ENCODE measurements at places on chromosomes 3 and 15.

- no peak overlapping the region for H3K27ac ChIP-seq
- no peak for DNase-seq
- H3K4me3 ChIP-seq = no peak overlapping the region
- no peaks in the 10 kb centered on the region for H3K36me3 ChIP-seq
- H3K4me1 ChIP-seq = no peaks in the 10 kb centered on the region
These were observed 2.3 kb downstream of the SHOX2 start for GRCh38 chr3:158103887-158104327.

DNA sequence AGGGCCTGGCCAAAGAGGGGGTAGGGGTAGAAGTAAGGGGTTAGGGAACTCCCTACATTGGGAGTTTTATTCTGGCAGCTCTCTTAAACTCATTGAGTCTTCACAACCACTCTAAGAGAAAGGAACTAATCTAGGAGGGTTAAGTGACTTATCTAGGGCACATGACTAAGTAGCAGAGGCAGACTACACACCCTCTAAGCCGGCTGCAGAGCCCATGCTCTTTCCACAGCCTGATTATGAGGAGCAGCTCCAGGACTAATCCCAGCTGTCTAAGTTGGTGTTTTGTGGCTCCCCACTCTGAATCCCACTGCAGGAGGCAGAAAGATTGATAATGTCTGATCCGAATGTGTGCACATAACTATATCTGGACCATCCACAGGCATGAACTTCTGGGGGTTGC lies 374.6 kb downstream of the EPHB1 start:
- H3K4me3 ChIP-seq = no peak overlapping the region
- H3K27me3 ChIP-seq = no peaks in the 10 kb centered on the region
- no peak overlapping the region for H3K27ac ChIP-seq

GRCh38 chr15:87293031-87293430 lies 963.5 kb downstream of the NTRK3 start:
- no peak overlapping the region for H3K4me3 ChIP-seq
- H3K4me1 ChIP-seq = no peaks in the 10 kb centered on the region
- no peak for DNase-seq

GRCh38 chr15:36769098-36769497 lies 189.7 kb downstream of the CDIN1 start:
- H3K27me3 ChIP-seq = no peaks in the 10 kb centered on the region
- H3K4me3 ChIP-seq = no peak overlapping the region
- H3K27ac ChIP-seq = no peak overlapping the region
- no peaks in the 10 kb centered on the region for H3K4me1 ChIP-seq

DNA sequence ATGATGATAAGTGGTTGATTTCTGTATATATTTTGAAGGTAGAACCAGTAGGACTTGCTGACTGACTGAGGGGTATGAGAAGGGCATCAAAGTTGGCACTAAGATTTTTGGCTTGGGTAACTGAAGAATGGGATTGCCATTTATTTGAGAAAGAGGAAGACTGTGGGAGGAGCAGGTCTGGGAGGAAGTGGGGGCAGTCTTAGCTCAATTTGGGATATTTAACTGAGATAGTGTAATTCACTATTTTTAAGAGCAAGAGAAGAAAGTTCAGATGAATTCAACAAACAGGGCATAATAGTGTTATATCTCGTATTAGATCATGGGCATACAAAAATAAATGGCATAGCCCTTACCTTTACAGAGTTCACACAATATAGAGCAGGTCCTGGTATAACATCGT lies 1.7 kb downstream of the BUB1B start:
- no peak overlapping the region for H3K27ac ChIP-seq
- no peaks in the 10 kb centered on the region for H3K27me3 ChIP-seq
- H3K36me3 ChIP-seq = no peaks in the 10 kb centered on the region

GRCh38 chr15:96268442-96269204 lies 61.9 kb upstream of the NR2F2 start:
- H3K27me3 ChIP-seq = no peaks in the 10 kb centered on the region
- DNase-seq = no peak
- H3K4me3 ChIP-seq = no peak overlapping the region
- H3K4me1 ChIP-seq = no peaks in the 10 kb centered on the region

DNA sequence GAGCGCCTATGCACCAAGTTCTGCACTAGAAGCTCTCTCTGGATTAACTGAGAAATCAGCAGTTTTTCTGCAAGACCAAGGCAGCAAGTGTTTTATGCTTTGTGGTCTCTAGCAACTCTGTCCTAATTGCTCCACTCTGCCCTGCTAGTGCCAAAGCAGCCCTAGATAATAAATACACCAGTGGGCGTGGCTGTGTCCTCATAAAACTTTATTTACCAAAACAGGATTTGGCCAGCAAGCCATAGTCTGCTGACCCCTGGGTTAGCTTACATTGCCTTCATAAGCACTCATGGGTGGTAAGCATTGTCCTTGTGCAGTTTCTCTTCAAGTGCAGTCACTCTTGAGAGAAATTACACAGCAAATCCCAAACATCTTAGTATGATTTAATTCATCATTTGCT lies 30.7 kb upstream of the SLC24A5 start:
- no peak overlapping the region for H3K27ac ChIP-seq
- H3K36me3 ChIP-seq = no peaks in the 10 kb centered on the region
- no peaks in the 10 kb centered on the region for H3K4me1 ChIP-seq
- DNase-seq = no peak
- no peaks in the 10 kb centered on the region for H3K27me3 ChIP-seq
- H3K4me3 ChIP-seq = no peak overlapping the region

- H3K27me3 ChIP-seq = no peaks in the 10 kb centered on the region
- no peak for DNase-seq
- no peak overlapping the region for H3K4me3 ChIP-seq
- H3K36me3 ChIP-seq = peaks cover 15% of the 10 kb centered on the region
- H3K4me1 ChIP-seq = no peaks in the 10 kb centered on the region
These were observed 7.5 kb downstream of the CDAN1 start for GRCh38 chr15:42729409-42729808.

GRCh38 chr3:16388850-16389441 lies 123.9 kb downstream of the OXNAD1 start:
- no peaks in the 10 kb centered on the region for H3K36me3 ChIP-seq
- no peak overlapping the region for H3K27ac ChIP-seq
- no peaks in the 10 kb centered on the region for H3K4me1 ChIP-seq
- H3K4me3 ChIP-seq = no peak overlapping the region
- H3K27me3 ChIP-seq = no peaks in the 10 kb centered on the region
- DNase-seq = no peak

GRCh38 chr3:13424141-13424844 lies 4.2 kb upstream of the NUP210 start:
- H3K36me3 ChIP-seq = no peaks in the 10 kb centered on the region
- no peaks in the 10 kb centered on the region for H3K27me3 ChIP-seq
- H3K4me1 ChIP-seq = peaks cover 2% of the 10 kb centered on the region
- no peak for DNase-seq
- no peak overlapping the region for H3K4me3 ChIP-seq

DNA sequence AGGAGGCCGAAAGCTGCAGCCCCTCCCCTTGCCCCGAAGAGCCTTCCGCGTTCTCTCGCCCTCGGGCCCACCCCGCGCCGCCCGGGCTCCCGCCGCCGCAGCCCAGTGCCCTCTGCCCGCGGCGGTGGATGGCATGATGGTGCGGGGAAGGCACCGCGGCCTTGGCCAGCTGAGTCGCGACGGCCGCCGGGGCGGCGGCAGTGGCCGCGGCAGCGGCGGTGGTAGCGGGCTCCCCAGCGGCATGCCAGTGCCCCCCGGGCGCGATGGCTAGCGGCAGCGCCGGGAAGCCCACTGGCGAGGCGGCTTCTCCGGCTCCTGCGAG lies 1.2 kb downstream of the TLNRD1 start:
- peak overlapping the region; percentile 98 for H3K27ac ChIP-seq
- peaks cover 3% of the 10 kb centered on the region for H3K4me1 ChIP-seq

DNA sequence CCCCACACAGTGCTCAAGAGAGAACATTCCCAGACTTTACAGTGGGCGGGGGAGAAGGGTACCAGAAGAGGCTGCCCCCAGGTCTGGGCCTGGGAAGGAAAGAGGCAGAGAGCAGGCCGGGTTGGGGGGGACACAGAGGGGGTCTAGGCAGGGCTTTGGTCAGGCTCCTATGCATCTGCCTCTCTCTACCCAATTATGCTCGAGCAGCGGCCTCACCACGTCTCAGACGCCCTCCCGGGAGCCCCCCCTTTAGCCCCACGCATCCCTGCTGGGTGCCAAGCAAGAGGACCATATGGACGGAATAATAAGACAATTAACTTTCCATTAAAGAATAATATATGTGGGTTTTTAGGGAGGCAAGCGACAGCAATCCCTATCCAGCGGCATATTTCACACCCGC lies 32.8 kb downstream of the CACNA2D2 start:
- H3K4me1 ChIP-seq = no peaks in the 10 kb centered on the region
- no peak for DNase-seq
- no peaks in the 10 kb centered on the region for H3K36me3 ChIP-seq
- H3K27ac ChIP-seq = no peak overlapping the region
- no peaks in the 10 kb centered on the region for H3K27me3 ChIP-seq
- H3K4me3 ChIP-seq = no peak overlapping the region

DNA sequence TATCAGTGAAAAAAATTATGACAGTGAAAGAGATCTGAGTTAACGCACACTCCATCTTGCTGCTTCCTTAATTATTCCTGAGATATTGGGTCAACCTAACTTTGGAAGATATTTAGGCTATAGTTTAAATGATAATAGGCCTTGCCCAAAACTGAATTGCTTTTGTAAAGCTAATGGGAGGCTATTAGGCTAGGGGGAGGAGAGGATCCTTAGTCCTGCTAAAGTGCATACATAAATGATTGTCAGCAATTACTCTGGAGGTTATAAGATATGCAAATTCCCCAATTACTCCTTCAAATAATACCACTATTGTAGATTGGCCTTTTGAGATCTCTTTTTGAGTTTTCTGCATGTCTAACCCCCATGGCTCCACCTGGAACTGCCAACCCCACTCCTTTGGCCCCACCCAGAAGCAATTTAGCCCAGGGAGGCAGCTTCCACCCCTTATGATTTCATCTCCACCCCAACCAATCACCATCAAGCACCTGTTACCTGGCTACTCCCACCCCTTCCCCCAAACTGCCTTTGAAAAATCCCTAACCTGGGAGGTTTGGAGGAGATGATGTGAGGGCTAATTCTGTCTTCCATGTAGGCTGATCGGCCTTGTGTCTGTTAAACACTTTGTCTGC lies 509.3 kb upstream of the TGFBR2 start:
- no peaks in the 10 kb centered on the region for H3K36me3 ChIP-seq
- no peak overlapping the region for H3K27ac ChIP-seq
- DNase-seq = no peak
- H3K4me1 ChIP-seq = no peaks in the 10 kb centered on the region
- H3K4me3 ChIP-seq = no peak overlapping the region
- H3K27me3 ChIP-seq = no peaks in the 10 kb centered on the region

DNA sequence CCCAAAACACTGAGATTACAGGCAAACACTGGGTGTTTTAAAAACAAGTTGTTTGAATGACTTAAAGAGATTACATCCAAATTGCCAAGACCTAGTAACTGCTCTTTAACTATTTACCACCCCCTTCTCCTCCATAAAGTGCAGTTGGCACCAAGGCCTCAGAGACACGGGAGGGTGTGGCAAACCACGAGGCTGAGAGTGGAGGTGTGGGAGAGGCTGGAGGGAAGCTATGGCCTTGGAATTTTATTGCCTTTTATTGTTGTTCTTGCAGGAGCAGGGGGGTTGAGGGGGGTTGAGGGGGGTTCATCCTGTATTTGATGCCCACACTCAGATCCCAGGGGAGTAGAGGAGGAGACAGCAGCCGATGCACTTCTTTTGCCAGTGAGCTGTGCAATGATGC lies 75.9 kb upstream of the CTDSPL start:
- no peaks in the 10 kb centered on the region for H3K27me3 ChIP-seq
- H3K27ac ChIP-seq = no peak overlapping the region
- H3K4me1 ChIP-seq = no peaks in the 10 kb centered on the region
- no peak for DNase-seq
- H3K4me3 ChIP-seq = no peak overlapping the region

DNA sequence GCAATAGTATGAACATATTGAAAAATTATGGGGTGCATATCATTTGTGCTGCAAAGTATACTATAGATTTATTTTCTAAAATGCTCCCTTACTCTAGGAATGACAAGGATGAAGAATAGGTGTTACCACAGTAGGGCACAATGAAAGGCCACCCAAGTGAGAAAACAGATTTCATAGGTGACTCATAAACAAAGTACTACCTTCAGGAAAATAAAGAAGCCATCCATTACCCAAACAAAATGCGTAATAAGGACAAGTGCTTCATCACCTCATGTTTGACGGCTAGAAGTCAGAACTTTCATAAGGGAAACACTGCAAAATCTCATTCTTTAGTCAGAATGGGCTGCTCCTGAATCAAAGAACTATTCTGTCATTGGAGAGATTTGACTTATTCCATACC lies 116.6 kb downstream of the MFSD1 start:
- no peak overlapping the region for H3K4me3 ChIP-seq
- no peak overlapping the region for H3K27ac ChIP-seq

GRCh38 chr3:183217548-183218332 lies 35.3 kb upstream of the B3GNT5 start:
- no peaks in the 10 kb centered on the region for H3K36me3 ChIP-seq
- no peak for DNase-seq
- H3K27ac ChIP-seq = no peak overlapping the region
- H3K4me1 ChIP-seq = no peaks in the 10 kb centered on the region
- no peak overlapping the region for H3K4me3 ChIP-seq

DNA sequence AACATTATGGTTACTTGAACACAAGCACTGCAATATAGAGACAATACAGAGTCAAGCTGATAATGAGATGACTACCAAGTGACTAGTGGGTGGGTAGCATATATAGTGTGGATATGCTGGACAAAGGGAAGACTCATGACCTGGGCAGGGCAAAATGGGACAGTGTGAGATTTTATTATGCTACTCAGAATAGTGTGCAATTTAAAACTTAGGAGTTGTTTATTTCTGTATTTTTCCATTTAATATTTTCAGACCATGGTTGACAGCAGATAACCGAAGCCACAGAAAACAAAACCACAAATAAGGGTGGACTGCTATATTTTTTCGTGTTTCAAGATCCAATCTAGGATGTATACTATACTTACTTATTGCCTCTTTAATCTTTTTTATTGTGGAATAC lies 19.6 kb downstream of the GALK2 start:
- no peak overlapping the region for H3K4me3 ChIP-seq
- H3K36me3 ChIP-seq = no peaks in the 10 kb centered on the region
- no peaks in the 10 kb centered on the region for H3K27me3 ChIP-seq

- H3K27me3 ChIP-seq = no peaks in the 10 kb centered on the region
- H3K36me3 ChIP-seq = peaks cover 3% of the 10 kb centered on the region
- H3K27ac ChIP-seq = no peak overlapping the region
- DNase-seq = no peak
These were observed 29.0 kb downstream of the NMD3 start for GRCh38 chr3:161250116-161250515.

- H3K27ac ChIP-seq = no peak overlapping the region
- no peaks in the 10 kb centered on the region for H3K27me3 ChIP-seq
- H3K4me3 ChIP-seq = no peak overlapping the region
- no peak for DNase-seq
- H3K4me1 ChIP-seq = no peaks in the 10 kb centered on the region
These were observed 243.5 kb upstream of the TRIM42 start for GRCh38 chr3:140434261-140434905.
